Heart left ventricle (tissue), 16 donors: ENCODE measurements at places on chromosomes 7 and 10. TPM values are rescaled to one million over a fixed set of nuclear protein-coding genes. Genes with fewer than 3 reads are reported as not detected.

DNA sequence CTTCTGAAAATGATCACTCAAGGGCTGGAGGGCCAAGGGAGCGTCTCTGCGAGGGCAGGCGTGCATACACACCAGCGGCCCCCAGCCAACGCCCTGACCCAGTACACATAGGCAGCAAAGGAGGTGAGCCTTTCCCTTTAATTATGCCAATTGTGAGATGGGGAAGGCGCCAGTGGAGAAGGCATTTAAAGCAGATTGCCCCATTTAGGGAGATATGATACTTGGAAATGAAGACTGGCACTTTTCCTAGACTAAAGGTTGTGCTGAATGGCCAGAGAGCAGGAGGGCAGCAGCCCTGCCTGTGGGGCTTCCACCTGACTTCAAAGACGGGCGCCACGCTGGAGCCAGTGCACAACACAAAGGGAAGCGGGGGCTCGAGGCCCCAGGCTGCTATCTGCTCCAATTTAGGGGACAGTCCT, 24.1 kb downstream of the HIPK2 start:
- DNase-seq, result no peak

GRCh38 chr10:80760914-80761371, 223.2 kb downstream of the SH2D4B start:
- DNase-seq, result no peak

DNA sequence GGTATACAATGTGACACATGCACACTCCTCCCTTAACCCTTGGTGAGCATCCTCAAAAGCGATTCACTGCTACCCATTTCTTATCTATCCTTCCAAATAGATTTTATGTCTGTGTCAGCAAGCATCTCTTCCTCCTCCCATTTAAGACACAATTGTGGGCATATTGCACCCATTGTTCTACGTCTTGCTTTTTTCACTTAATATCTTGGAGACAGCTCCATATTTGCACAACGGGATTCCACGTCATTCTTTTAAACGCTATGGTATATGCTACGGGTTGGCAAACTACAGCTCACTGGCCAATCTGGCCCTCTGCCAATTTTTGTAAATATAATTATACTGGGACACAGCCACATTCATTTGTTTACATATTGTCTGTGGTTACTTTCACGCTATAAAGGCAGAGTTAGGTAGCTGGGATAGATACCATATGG, 88.6 kb downstream of the RNF216 start:
- no peak for DNase-seq

DNA sequence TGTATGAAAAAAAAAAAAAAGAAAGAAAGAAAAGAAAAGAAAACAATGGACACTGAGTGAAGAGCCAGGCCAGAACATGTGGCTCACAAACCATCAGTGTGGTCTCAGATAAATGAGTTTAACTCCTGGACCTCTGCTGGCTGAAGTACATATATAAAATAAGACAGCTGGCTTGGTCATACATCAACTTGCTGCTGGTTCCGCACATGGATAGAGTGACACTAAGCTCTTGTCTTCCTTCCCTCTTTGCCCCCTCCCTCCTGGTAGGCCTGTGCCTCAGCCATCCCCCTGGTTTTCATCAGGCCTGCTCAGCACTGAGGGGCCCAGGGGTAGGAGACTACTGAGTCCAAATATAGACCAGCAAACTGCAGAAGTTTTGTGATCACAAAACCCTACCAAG, 58.1 kb upstream of the DGKI start:
- DNase-seq, result no peak

GRCh38 chr10:52682766-52683165, 89.8 kb downstream of the MBL2 start:
- DNase-seq, result no peak

- DNase-seq, result no peak
These were observed 218.2 kb upstream of the KLF14 start for GRCh38 chr7:130951976-130952876.

GRCh38 chr10:35355971-35356724, 19.8 kb downstream of the CCNY start:
- DNase-seq, result no peak

GRCh38 chr10:1316121-1316808, 260.1 kb downstream of the WDR37 start:
- no peak for DNase-seq

- peak; percentile 42 for DNase-seq
These were observed 39.6 kb upstream of the SHH start for GRCh38 chr7:155851892-155852291.

DNA sequence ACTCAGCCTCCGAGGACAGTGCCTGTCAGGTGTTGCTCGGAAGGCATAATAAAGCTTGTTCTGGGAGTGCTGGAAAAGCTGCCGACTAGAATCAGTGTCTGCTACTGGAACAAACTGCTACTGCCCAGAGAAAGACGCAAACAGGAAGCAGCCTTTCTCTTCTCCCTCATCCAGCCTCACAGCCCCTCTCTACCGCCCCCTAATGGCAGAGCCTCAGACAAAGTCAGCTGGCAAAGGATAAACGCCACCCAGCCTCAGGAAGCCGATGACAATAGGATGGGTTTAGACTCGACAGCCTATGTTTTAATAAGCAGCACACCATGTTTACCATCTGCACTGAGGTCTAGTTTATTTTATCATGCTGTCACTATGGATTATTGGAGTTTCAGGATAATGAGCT, 169.5 kb upstream of the LYZL1 start:
- DNase-seq, result no peak

GRCh38 chr7:39702133-39702532, 78.8 kb downstream of the RALA start:
- no peak for DNase-seq

DNA sequence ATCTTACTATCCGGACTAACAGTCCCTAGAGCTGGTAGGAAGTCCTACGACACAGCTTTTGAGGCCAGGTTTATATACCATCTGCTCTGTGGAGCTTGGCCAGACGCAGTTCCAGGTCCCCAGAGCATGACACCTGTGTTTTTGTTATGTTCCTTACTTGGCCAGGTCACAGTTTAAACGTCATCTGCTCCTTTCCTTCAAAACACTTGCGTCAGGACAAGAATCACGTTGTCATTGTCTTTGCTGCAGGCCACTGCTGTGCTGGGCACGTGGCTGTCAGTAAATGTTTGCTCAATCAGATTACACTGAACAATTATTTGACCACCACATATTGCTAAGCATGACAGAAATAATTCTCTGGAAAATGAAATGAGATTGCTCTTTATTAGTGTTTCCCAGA, 23.9 kb downstream of the SLC18A2 start:
- DNase-seq, result no peak

DNA sequence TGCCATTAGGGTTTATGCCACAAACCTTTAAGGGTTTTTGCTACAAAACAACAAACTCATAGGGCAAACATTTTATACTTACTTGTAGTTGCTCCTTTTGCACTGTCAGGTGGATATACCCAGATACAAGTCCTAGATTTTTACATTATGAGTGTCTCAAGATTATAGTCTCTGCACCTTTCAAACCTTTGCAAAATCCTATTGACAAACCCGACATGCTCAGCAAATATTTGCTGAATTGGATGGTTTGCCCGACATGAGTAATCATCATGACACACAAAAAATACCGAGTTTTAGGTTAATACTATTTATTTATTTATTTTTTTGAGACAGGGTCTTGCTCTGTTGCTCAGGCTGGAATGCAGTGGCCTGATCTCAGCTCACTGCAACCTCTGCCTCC, 117.3 kb downstream of the SLC25A13 start:
- DNase-seq, result no peak

DNA sequence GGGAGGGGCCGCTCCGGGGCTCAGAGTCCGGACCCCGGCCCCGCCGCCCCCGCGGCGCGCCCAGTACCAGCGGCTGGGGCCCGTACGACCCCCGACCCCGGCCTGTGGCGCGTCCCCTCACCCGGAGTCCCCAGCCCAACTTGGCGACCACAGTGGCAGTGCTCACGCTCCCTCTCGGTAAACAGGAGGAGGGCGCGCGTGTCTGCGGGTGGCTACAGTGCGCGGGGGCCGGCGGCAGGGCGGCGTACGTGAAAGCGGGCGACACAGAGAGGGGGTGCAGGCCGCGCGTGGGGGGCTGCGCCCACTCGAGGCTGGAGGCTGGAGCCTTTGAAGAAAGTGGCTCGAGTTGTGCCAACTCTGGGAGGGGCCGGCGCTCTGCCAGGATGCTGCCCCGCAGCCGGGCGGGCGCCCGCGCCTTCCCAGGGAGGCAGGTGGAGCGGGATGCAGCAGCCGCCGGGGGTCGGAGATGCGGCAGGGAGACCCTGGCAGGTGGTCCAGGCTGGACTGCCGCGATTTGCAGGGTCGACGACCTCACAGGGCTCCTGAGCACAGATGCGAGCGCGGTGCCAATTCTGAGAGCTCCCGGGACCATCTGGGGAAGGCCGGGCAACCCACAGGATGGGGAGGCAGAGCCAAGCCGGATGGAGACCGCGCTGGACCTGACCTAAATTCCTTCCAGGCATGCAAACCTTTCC, 655 bp downstream of the PTPRE start:
- peak; percentile 75 for DNase-seq

GRCh38 chr7:82507365-82507975, 63.9 kb upstream of the CACNA2D1 start:
- no peak for DNase-seq

DNA sequence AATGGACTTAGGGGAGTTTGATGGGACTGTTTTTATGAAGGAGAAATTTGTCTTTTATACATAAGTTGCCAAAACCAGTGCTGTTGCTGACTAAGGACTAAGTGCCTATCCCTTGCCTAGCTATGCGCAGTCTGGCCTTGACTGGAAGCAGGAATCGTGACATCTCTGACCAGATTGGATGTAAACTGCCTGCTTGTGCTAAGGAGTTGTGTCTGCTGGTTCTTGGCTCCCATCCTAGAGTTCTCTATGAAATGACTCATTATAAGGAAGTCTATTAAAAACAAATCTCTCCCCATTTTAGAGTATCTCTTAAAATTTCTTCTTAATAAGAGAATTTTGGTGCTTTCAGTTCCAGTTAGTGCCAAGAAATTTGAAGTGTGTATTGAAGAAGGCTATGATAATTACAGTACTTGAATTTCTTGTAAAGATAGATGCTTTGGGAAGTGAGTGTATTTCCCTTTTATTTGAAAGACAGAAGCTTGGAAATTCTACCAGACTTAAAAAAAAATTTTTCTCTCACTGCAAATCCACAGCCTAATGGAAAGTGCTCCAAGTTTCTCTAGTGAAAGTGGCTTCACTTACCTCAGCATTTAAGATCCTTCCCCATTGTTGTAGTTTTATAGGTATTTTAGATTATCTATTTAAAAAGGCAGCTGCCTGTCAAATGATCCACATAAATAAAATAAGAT, 77.6 kb downstream of the BICC1 start:
- DNase-seq, result peak; percentile 42

- DNase-seq, result no peak
These were observed 74.0 kb upstream of the ST8SIA6 start for GRCh38 chr10:17528306-17528862.

DNA sequence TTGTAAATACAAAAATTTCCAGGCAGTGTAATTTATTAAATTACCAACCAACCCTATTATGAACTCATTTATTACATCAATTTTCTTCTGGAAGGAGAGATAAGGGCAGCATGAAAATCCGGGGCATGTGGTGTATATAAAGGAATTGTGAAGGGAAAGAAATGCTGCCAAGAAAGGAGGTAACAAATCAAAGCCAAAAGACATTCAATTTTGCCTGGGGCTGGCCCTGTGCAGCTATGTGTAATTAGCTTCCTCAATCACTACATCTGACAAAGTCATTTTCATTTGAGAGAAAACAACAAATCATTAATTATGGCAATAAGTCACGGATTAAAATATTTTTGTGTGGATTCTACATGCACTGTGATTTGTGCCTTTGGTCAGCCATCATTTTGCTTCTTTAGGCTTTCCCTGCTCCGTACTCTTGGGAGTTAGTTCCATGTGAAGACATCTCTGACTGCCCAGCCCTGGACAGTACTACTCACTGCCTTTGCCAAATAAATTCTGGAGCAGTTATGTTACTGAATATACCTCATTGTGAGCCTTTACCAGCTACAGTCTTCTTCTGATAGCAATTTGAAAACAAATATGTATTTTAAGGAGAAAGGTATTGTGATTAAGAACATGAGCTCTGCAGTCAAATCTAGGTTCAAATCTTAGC, 191.7 kb downstream of the RELN start:
- DNase-seq, result no peak

DNA sequence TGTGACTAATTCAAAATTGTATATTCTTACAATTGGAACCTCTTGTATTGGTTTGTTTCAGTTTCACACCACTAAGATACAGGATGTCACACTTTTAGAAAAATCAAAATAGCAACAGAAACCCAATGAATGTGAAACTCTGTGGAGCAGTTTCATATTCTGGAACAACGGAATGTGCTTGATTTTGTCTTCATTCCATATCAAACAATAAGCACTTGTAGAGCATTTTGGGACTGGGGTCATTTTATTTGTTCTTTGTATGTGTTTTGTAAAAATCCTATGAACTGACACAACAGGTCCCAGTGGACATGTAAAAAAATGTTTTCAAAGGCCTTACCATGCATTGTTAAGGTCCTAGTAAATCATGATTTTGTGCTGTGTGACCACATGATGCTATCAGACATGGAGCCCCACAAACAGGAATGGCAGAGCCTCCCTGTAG, 123.1 kb downstream of the DKK1 start:
- DNase-seq, result no peak

GRCh38 chr7:139362302-139362701, 2.6 kb downstream of the LUC7L2 start:
- DNase-seq, result no peak

GRCh38 chr7:69941077-69941651, 342.9 kb downstream of the AUTS2 start:
- DNase-seq, result no peak

GRCh38 chr7:17256375-17256774, 42.1 kb upstream of the AHR start:
- DNase-seq, result no peak

DNA sequence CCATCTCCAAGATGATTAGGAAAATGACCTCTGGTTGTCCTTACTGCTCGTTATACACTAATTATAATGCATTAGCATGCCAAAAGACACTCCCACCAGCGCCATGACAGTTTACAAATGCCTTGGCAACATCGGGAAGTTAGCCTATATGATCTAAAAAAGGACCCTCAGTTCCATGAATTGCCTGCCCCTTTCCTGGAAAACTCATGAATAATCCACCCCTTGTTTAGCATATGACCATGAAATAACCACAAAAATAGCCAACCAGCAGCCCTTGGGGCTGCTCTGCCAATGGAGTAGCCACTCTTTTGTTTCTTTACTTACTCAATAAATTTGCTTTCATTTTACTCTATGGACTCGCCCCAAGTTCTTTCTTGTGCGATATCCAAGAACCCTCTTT, 41.6 kb upstream of the KCNMA1 start:
- DNase-seq, result no peak

Gene ITGB8
- 4.6 TPM for total RNA-seq

Gene ADRA2A
- total RNA-seq, result 0.30 TPM

Gene DPYSL4
- 83.5 TPM for total RNA-seq

Gene KBTBD2
- total RNA-seq, result 30.4 TPM

Gene C10orf71
- 74.5 TPM for total RNA-seq

Gene ZNF511
- total RNA-seq, result 34.7 TPM

Gene ASZ1
- not detected for total RNA-seq

Gene PLAC9
- 16.5 TPM for total RNA-seq

Gene FBXL13
- 0.88 TPM for total RNA-seq

Gene AIMP2
- 44.0 TPM for total RNA-seq

Gene OLAH
- not detected for total RNA-seq
